Hypothalamus (tissue), 51 donors: ENCODE measurements at places on chromosomes 12 and 14.

GRCh38 chr14:49019467-49020115 lies 566.6 kb downstream of the RPS29 start:
- DNase-seq = no peak

GRCh38 chr14:49945448-49946319 lies 52.8 kb downstream of the ARF6 start:
- DNase-seq = no peak

DNA sequence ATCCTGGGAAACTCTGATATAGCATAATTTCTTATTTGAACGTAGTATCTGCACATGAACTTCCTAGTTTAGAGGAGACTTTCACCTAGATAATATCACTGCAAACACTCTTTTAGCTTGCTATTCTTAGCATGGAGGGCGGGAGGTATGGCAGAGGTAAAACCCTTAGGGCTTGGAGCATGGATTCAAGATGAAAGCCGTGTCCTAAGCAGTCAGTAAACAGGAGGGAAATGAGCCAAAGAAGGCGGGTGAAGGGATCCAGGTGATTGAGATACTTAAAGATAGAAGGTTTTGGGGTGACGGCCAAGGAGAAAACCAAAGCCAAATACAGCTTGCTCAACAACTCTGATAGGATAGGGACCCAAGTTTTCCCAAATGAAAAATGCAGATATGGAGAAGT lies 107.1 kb upstream of the BCAT1 start:
- DNase-seq = no peak

GRCh38 chr14:68112442-68112841 lies 292.9 kb downstream of the RAD51B start:
- DNase-seq = no peak

- DNase-seq = peak; percentile 8
Measured at GRCh38 chr12:69330475-69331473, 17.4 kb upstream of the LYZ start.

DNA sequence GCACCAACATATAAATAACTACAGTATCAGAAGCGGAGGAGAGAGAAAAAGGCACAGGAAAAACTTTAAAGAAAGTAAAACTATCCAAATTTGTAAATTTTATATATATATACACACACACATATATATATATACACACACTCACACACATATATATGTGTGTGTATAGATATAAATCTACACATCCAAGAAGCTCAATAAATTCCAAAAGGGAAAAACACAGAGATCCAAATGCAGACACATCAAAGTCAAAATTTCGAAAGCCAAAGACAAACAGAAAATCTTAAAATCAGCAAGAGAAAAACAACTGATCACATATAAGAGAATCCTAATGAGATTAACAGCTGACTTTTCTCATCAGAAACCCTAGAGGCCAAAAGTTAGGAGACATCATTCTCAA lies 37.3 kb downstream of the PARP11 start:
- DNase-seq = no peak

DNA sequence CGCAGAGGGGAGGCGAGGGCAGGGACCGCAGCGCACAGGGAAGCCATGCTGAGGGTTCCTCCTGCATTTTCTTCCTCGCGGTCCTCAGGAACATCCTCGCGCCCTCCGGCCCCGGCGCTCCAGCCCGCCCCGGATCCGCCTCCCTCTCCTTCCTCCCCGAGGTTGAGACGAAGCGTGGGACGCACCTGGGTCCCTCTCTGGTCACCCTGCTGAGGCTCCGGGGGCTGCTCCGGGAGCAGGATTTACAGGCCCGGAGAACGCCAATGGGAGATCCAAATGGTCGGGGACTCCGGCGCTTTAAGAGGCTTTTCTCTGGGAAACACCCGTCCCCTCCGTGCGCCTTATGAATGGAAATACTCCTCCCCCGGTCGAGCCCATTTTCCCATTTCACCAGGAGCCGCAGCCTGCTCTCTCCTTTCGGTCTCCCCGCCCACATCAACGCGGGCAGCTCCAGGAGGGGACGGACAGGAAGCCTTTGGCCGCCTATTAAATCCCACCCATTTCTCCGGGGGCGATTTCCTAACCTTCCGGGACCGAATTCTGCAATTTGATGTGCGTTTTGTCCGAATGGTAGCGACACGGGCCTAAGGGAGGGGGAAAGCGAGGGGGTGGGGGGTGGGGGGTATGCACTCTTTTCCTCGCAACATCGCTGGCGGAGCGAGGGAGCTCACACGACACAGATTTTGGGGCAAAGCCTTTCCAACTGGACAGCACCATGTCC lies at the start of gene UNC79:
Gene UNC79, plus strand, starts transcription at position 625 of the 721 bp plus-strand sequence. Its CDS starts 91 bp downstream, at position 716.
- DNase-seq = peak; percentile 34

DNA sequence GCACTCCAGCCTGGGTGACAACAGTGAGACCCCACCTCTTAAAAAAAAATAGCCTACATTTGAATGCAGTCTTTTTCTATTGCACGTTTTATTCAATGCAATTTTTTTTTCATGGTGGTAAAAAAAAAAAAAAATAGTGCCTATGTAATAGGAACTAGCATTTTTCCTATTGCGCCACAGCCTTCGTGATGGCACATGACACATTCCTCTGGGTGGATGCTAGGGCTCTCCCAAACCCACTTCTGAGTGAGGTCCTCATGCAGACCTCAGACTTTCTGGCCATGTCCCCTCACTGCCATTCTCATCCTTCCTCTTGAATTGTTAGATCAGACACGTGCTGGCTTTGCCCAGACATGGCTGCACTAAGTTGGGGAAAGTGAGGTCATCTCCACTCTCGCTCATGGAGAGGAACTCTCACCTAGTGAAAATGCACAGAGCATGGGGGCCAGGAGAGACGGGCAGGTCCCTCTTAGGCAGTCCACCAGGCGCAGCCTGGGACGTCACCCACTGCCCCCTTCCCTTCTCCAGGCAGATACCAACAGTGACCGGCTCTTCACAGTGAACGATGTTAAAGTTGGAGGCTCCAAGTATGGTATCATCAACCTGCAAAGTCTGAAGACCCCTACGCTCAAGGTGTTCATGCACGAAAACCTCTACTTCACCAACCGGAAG lies 19.2 kb downstream of the DCAF4 start:
- no peak for DNase-seq

GRCh38 chr12:38120438-38120837 lies 196.1 kb upstream of the ALG10B start:
- DNase-seq = no peak

DNA sequence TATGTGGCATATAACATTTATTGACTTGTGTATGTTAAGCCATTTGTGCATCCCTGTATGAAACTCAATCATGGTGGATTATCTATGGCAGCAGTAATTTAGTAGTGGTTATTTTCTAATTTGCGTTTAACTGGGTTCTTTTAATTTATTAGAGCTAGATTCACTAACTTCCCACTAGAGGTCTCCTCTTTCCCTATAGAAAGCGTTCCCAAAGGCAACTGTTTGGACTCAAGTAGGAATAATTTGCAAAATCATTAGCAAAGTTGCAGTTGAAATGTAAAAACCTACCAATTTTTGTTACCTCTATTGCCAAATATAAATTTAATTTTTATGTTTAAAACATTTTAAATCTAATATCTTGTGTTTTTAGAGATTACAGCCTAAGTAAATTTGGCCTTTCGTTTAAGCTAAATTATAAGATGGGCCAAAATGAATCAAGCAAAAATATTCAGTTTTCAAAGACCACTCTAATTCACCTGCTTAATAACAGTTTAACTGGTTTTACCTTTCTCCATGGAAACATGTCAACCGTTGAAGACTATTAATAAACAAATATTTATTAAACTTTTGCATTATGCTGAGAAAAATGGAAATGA lies 6.0 kb downstream of the DMAC2L start:
- no peak for DNase-seq

DNA sequence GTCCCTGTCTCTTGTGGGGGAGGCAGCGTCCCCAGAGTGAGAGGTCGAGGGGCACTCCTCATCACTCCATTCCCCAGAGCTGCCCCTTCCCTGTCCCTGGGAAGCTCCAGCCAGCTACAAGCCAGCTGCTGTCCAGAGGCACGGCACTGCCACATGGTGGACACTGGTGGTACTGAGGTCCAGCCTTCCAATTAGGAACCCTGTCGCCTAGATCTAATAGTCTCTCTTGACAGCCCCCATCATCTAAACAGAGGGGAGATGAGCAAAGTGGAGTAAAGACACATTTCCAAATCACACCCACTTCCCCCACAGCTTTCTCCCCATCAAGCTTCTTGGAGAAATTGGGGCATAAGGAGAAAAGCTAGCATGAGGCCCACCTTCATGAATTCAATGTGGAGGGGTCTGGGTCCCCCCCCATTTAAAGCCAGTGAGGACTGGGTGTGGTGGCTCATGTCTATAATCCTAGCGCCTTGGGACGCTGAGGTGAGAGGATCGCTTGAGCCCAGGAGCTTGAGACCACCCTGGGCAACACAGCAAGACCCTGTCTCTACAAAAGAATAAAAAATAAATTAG lies 2.1 kb upstream of the INHBE start:
- peak; percentile 76 for DNase-seq
